ENCODE measurements at places on chromosomes 3 and 15.

- no peak for DNase-seq
Measured at GRCh38 chr3:197554196-197554561, 1.6 kb downstream of the BDH1 start.

DNA sequence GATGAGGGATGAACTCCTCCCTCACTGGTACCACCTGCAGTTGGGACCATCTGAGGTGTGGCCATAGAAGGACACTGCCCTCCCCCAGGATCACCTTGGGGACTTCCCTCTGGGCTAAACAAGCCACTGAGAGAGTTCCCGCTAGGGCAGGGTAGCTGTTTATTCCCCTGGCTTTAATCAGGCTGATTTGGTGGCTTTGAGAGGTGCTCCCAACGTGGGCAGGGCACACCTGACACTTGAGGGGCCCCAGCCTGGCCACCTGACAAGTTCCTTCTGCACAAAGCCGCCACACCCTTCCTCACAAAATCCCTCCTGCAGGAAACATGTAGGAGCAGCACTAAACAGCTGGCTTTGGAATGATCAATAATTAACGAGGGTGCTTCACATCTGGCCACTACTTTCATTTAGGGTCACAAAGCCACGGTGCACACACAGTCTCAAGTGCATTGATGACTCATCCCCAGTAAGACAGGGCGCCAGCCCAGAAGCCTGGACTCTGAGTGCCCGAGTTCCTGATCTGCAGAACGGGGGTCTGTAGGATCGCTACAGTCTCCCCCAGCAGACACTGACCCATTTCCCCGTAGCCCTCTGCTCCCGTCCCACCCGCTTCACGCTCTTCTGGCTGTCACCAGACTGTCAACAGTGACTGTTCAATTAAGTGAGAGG, 75.1 kb downstream of the ATP10A start:
- no peak for DNase-seq

- DNase-seq = no peak
Measured at GRCh38 chr15:46151786-46152185, 517.0 kb downstream of the SQOR start.

- no peak for DNase-seq
Measured at GRCh38 chr15:67564968-67565345, 22.5 kb downstream of the MAP2K5 start.

GRCh38 chr3:30496066-30496966, 110.1 kb upstream of the TGFBR2 start:
- no peak for DNase-seq

DNA sequence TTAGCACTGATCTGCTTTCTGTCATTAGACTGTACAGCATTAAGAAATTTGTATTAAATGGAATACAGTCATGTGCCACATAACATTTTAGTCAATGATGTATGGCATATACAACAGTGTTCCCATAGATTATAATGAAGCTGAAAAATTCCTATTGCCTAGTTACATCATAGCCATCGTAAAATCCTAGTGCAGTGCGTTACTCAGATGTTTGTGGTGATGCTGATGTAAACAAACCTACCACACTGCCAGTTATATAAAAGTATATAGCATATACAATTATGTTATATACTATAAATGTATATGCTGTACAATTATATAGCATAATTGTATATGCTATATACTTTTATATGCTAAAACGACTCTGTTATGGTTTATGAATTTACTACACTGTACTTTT, 41.7 kb downstream of the APH1B start:
- DNase-seq = no peak

DNA sequence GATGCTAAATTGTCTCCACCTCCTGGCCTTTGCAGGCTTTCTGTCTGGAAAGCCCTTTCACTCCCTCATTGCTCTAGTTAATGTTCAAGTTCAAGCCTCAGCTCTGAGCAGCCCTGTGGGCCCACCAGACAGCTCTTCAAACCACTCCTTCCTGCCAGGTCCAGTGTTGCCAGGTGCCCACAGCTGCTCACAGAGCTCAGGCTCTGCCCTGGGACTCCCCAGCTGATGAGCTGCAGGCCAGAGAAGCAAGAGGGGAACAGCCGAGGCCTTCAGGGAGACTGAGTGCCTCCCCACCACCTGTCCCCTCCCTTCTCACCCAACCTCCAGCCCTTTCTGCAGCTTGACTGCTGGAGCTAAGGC, 1.3 kb upstream of the ZBTB47 start:
- no peak for DNase-seq

DNA sequence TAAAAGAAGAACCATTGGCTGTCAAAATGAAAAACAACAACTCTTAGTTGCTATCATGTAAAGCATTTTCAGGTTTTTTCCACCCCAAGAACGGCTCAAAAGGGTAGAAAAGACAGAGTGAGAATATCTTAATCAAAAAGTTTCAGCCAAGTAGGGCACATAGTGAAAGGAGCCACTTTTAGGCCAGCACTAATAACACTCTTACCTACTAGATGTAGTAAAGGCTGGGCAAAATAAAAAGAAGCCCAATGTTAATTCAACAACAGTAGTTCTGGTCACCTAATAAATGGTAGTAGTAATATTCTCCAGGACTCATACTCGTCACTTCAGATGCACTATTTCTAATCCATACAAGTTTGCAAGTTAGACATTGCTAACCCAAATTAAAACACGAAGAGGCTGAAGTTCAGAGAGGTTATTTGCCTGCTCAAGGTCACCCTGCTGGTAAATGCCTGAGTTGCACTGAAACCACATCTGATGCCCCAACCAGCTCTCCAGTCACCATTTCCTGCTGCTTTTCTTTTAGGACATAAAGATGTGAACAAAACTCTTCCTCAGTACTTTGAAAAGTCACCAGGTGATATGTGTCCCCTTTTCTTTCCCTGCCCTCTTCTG, 7.5 kb downstream of the GOLIM4 start:
- peak; percentile 62 for DNase-seq

DNA sequence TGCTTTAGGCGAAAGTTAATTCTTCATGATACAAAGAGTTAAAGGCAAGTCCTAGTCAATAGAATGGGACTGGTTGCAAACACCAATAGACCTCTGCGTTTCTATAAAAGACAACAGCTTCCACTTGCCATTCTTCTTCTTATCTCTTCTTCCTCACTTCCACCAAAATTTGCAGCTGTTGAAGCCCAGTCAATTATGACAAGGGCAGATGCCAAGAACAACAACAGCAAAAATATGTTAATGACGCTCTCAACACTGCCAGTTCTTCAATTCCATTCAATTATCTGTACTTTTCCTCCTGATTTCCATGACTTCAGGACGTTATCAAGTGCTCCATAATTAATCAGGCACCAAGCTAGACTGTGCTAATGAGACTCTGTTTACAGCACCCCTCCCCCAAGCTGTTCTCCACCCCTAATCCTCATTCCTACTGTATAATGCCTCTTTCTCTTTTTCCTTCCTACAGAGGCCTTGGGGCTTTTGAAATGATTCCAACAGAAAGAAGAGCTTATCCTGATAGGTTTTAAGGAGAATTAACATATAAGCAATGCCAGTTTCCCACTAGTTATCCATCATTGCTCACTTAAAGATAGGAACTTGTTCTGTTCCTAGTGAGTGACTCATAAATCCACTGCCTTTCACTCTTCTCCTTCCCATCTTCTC, 1160.5 kb downstream of the IGSF11 start:
- DNase-seq = no peak

DNA sequence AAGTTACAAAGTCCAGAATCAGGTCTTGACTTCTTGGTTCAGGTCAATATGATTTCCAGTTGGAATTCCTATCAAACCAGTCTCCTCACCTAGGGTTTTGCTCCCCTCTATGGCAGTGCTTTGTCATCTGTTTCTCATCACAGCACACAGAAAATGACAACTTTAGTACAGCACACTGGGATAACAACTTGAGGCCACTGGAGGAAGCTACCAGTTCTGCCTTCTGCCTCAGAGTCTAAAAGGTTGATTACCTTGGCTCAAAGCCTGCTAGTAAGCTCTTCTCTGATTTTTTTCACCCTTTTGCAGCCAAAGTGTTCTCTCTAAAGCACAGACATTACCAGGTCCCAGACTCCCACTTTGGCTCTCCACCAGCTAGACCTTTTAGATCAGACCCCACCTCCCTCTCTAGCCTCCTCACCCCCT, 24.8 kb upstream of the TRIM59 start:
- no peak for DNase-seq

- no peak for DNase-seq
Measured at GRCh38 chr3:119586733-119587172, 7.5 kb downstream of the ADPRH start.

DNA sequence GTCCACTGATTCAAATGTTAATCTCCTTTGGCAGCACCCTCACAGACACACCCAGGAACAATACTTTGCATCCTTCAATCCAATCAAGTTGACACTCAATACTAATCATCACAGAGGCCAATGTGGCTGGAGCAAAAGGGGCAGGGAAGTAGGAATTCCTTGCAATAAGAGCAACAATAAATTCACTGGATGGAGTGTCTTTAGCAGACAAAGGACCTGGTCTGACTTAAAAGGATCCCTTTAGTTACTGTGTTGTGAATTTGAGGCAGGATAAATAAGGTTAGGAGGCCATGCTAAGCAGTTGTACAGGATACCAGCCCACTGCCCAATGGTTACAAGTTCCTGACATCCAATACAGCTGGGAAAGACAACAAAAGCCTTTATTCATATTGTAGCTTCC, 12.3 kb upstream of the GFM1 start:
- DNase-seq = no peak

GRCh38 chr3:17749281-17749680, 6.8 kb upstream of the TBC1D5 start:
- DNase-seq = no peak

GRCh38 chr3:141266797-141267555, 35.4 kb downstream of the PXYLP1 start:
- DNase-seq = no peak

DNA sequence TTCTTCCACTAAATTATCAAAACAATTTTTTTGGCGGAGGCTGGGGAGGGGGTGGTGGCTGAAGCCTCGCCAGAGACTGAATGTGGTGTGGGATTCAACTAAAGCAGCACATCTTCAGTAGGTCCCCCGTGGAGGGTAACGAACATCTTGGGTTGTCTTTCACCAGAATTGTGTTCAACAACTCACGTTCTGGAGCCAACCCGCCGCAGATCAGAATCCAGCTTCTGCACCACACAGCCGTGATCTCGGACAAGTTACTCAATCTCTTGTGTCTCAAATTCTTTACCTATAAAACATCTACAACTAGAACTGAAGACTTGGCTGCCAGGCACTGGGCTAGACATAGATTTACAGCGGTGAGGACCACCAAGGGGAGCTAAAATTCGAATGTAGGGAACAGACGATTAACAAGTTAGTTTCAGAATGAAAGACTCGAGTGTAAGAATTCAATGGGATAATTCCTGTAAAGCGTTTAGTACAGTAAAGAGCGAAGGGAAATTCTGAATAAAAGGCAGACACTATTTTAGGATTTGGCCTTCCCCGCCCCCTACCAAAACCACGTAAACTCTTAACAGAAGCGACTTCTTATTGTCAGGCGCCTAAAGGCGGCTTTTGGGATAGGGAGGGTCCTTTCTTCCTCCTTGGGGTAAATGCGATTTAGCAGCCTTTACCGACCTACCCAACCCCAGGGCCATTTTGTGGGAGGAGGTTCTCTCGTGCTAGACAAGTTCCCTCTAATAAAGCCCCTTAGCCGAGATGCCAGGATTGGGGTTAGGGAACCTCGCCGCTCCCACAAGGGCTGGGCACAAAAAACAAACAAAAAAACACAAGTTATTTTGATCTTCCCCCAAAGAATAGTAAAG, 697 bp upstream of the RAB5A start:
- DNase-seq = no peak

DNA sequence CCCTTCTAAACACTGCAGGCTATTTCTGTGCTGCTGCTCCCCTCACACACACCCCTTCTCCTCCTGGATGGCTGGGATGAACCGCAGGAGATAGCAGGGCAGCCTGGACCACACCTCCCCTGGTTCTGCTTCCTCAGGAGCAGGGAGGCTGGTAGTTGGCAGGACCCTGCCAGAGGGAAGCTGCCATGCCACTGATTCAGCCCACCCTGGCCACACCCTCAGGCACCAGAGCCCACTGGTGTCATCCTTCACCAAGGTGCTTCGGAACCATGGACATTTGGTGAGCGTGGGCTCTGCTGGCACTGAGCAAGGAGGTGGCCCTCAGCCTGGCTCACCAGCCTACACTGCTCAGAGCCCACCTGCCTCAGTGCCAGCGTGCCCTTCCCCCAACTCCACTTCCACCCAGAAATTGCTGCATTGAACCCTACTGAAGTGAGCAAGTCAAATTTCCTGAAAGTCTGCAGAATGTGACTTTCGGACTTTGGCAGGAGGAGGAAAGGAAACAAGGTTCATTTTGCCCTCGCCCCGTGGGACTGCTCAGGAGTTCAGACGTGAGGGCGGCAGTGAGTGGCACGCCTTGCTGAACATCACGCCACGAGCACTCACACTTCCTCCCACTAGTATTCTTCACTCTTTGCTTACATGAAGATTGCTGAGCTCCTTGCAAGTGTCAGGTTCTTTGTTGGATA, 26.3 kb downstream of the BMF start:
- DNase-seq = no peak

DNA sequence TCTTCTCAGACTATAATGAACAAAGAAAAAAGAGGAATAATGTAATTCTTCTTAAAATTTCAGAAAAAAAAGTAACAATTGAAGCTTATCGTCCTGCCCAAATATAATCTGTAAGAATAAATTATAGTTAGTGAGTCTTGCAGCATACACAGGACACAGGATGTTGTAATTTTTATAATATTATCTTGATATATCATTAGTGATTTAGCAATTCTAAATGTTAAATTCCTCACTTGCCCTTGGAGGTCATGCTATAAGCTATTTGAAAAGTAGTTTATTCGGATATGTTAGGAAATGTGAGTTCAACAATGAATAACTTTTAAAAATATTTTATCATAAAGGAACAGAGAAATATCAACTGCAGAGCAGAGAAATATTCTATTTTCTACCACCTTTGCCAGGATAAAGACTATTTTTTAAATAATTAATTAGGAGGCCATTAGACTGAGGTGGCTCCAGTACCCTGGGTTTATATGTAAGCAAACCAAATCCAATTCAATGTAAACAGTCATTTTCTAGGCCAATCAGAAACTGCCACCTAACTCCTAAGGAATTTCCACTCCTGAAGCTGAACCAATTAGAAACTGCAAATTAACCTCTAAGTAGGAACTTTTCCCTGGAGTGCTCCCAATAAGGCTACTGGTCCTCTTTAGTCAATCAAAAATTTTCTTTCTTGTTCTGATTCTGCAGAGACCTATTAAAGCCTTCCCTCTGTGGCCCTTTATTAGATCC, 1109.3 kb downstream of the ROBO2 start:
- no peak for DNase-seq

GRCh38 chr3:66475386-66476020, 25.3 kb downstream of the LRIG1 start:
- DNase-seq = no peak

DNA sequence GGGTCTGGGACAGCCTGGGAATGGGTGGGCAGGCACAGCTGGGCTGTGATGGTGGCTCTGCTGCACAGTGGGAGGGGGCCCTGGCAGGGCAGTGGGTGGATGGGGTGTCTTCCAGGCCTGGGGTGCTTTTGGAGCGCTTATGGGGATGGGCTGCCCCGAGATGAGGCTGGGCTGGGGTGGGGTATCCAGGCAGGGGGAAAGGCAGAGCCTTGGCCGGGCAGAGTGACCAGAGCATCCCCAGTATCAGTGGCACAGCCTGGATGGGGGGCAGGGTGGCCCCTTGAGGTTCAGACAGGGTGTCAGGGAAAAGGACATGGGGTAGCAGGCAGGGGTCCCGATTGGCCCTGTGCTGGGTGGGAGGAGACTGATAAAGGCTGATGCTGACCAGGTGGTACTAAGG, 26.6 kb downstream of the HDAC11 start:
- DNase-seq = no peak

GRCh38 chr3:99663977-99664376, 25.6 kb downstream of the COL8A1 start:
- peak; percentile 72 for DNase-seq

GRCh38 chr3:129059311-129059958, 1.1 kb upstream of the GP9 start:
- DNase-seq = no peak
